ENCODE measurements at places on chromosomes 6 and 20.

- DNase-seq = peak; percentile 45
Observed at GRCh38 chr6:131765081-131765803, 42.6 kb upstream of the ENPP1 start.

- DNase-seq = no peak
Observed at GRCh38 chr6:138467901-138468300, 31.4 kb downstream of the NHSL1 start.

DNA sequence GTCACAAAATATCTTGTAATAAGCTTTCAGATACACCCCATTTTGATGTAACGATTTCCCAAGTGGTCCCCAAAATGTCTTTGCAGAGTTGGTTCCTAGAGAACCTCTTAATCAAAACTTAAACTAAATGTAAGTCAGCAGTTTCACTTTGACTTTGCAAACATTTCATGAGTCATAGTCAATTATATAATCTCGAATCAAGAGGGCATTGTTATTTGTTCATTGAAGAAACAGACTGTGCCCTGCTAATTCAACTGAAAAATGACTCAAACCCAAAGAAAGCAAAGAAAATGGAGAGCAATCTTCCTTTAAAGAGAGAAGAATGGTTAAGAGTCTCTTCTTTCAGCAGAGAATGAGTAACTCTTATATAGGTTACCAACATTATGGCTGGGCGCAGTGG lies 58.3 kb downstream of the IPCEF1 start:
- DNase-seq = peak; percentile 44

GRCh38 chr20:46803123-46804020 lies 91.3 kb upstream of the EYA2 start:
- DNase-seq = no peak

- no peak for DNase-seq
Observed at GRCh38 chr6:123215211-123215610, 219.2 kb downstream of the CLVS2 start.

GRCh38 chr6:130624046-130624445 lies 203.2 kb upstream of the SMLR1 start:
- DNase-seq = no peak

DNA sequence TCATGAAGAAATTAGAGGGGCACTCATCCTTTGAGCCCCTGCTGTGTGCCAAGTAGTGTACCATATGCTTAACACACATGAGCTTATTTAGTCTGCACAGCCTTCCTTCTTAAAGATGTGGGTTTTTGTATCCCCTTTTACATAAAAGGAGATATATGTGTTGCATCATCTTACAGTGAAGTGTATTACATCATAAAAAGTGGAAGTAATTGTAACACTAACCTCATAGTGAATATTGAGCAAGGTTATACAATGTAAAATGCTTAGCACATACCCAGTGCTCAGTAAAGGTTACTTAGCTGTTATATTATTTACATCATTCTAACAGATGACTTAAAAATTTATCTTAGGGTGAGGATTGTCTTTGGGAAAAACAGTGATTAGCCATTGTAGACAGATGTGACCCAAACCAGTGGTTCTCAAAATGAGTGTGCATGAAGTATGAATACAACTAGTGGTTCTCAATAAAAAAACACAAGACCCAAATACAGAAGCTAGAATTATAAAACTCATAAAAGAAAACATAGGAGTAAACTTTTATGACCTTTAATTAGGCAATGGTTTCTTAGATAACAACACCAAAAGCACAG lies 3.8 kb upstream of the PIGU start:
- no peak for DNase-seq

DNA sequence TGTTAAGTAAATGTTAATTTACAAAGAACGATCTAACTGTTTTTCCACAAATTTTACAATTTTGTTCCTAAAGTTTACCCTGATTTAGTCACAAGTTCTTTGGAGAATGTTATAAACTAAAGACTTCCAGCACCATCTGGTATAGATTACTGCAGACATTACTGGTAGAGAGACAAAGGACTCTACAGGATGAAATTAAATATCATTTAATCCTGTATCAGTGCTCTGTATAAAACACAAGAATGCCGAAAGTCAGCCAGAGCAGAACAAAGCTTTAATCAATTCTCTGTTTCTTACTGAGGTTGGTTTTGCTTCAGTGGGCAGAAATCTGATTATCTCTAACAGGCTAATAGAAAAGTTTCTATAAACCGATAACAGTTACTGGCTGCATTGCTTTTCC lies 763.6 kb downstream of the TENT5A start:
- DNase-seq = no peak

DNA sequence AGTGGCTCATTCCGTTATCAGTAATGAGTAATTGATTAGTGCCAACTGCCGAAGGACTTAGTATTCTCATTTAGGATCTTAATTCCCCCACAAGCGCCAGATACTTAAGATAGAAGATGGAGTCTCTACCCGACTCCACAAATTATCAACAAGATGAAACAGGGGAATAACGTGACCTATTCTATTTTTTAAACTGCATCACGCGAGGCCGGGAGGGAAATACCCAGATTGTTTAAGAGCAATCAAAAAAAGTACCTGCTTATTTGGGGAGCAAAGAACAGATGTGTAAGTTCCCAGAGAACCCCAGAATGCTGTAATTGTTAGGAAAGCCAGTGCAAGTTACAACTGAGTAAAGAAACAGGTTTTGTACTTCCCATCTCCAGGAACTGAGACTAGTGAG lies 1.1 kb upstream of the MAP3K5 start:
- no peak for DNase-seq

- DNase-seq = no peak
Observed at GRCh38 chr6:135530113-135530512, 32.6 kb upstream of the AHI1 start.

DNA sequence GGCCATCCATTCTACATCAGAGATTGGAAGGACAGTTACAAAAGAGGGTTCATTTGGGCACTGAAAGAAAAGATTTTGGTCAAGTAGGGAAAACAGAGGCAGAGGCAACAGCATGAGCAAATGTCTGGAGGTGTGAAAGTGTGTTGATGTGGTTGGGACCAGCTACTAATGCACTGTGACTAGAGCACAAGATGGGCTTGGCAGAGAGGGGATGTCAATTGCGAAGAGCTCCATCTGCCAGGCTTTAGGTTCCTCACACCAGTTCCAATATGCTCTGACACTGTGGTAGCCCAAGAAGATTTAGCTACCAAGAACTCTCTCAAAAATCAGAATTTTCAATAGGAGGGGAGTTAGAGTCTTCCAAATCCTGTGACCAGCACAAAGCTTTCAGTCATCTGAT lies 42.1 kb downstream of the TRAF3IP2 start:
- no peak for DNase-seq

DNA sequence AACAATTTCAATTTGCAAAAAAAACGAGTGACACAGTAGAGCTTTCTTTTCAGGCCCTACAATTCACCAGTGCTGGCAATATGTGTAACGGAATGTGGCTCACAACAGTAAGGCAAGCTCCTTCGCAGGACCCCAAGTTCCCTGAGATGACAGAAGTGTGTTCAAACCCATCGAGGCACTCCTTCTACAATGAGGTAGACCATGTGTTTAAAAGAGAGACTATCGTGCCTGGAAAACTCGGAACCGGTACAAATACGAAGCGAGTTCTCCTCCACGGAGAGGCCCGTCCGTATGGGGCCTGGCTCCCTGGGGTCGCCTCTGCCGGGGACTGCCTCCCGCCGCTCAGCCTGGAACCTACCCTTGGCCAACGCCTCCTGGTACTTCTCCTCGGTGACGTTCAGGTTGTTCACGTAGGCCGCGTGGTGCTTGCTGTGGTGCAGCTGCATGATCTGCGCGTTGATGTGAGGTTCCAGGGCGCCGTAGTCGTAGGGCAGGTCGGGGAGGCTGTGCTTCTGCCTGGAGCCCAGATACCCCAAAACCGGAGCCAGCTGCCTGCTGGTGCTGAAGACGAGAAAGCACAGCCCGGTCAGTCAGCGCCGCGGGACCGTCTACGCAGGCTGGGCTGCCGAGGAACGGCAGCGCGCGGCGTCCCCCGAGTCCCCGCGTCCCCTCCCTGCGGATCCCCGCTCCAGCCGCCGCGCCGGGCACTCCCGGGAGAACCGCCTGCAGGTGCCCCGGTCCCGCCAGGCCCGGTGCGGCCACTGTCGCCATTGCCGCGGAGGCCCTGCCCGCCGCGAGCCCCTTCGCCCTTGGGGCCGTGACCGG lies 526 bp downstream of the SOD2 start:
- DNase-seq = no peak

DNA sequence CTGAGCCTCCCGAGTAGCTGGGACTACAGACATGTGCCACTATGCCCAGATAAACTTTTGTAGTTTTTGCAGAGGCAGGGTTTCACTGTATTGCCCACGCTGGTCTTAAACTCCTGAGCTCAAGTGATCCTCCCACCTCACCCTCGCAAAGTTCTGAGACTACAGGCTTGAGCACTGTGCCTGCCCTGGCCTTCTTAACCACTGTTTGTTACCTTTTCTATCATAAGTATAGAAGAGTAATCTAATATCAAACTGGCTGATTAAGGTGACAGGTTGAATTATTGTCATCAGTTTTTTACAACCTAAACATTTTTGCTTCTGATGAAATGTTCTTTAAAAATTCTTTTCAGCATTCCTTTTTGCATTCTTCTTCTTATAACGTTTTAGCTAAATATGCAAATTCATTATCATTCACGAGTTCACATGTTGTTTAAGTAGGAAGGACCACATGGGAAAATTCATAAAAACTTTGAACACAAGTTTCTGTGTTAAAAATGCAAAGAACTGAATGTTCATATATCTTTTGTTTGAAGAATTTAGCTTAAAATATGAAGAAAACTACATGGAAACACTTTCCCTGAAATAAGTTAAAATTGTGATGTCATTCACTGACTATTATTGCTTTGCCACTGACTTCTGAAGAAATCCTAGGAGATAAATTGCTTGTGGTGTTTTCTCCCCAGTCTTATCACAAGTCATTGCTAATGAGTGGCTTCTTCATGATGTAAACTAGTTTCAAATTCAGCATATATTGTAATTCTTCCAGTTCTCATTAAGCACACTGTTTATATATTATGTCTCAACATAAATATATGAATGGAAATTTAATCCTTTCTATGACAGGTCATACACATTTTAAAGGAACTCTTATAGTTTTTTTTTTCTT lies 106.7 kb downstream of the ADGRB3 start:
- no peak for DNase-seq

DNA sequence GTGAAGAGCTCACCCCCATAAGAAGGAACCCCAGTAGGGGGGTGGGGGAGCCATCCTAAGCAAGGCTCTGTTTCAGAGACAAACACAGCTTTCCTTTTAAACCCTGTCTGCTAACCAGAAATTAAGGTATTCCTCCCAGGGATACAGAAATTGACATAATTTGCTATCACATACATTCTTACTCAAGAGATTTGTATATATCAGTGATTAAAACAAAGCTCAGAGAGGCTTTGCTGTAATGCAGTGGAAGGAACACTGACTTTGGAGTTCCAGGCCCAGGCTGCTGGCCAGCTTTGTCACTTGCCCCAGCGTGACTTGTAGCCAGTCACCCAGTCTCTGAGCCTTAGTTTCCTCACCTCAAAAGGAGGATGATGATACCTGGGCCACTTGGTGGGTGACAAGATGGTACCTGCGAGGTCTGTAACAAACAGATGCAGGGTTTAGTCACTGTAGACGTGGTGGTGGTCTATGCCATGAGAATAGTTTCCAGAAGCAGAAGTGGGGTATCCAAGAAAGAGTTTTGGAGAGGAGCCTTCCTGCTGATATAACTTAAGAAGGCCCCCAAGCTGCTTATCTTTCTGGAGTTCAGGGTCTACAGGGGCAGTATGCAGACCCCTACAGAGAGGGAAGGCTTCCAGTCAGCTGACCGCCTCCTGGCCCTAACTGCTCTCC lies 3.2 kb upstream of the FOXF2 start:
- DNase-seq = no peak

GRCh38 chr6:68633281-68633971 lies 1.7 kb upstream of the ADGRB3 start:
- no peak for DNase-seq

DNA sequence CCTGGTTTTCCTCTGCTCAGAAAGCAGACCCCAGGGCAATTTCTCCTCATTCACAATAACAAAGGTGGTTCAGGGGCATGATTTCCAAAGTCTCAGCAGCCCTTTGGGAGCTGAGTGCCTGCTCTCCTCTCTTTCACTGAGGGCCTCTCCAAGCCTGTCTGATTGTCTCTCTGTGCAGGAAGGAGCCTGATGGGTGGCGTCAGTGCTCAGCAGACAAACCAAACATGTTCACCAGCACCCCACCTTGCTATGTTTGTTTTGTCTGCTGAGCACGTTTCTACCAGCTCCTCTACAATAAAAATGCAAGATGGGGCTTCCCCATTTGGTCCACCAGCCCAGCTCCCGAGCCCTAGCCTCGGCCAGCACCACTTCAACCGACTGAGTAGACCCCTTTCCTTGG lies 25.4 kb upstream of the TCP11 start:
- DNase-seq = no peak

- DNase-seq = no peak
Observed at GRCh38 chr20:13222319-13222716, 1.2 kb downstream of the ISM1 start.
